ENCODE measurements at places on chromosomes 7 and 10. TPM values are rescaled to one million over a fixed set of nuclear protein-coding genes. Genes with fewer than 3 reads are reported as not detected.

DNA sequence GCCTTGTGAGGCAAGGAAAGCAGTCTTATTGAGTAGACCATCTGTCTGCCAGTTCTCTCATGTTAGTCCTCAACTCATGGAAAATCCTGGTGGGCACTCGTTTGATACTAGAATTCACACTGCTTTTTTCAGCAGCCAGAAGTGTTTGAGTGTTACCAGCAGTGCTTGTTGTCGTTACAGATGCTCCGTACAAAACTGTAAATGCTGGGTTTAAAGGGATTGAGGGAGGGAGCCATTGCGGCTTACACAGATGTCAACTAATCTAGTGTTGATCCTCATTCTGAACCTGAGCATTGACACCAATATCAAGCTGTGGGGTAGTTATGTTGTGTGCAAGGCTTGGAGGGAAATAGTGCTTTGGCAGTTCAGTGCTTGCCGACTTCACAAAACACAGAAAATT, 348.6 kb downstream of the AUTS2 start:
- H3K27ac ChIP-seq = no peak overlapping the region
- H3K36me3 ChIP-seq = no peaks in the 10 kb centered on the region
- no peaks in the 10 kb centered on the region for H3K4me1 ChIP-seq
- no peak overlapping the region for H3K4me3 ChIP-seq

- no peak overlapping the region for H3K4me3 ChIP-seq
- no peak for DNase-seq
- H3K27ac ChIP-seq = no peak overlapping the region
- H3K36me3 ChIP-seq = no peaks in the 10 kb centered on the region
These were observed 70.3 kb downstream of the ABI1 start for GRCh38 chr10:26790221-26790995.

GRCh38 chr7:122886357-122887081, at the start of gene CADPS2:
CADPS2 (minus strand) TSS chr7:122886460; CDS start chr7:122886337, 123 bp downstream.
- peak; percentile 91 for DNase-seq
- peaks cover 6% of the 10 kb centered on the region for H3K4me1 ChIP-seq

GRCh38 chr7:134996097-134996550, 9.8 kb downstream of the AGBL3 start:
- DNase-seq = peak; percentile 39
- H3K27ac ChIP-seq = no peak overlapping the region
- H3K4me3 ChIP-seq = no peak overlapping the region
- no peaks in the 10 kb centered on the region for H3K27me3 ChIP-seq

- no peaks in the 10 kb centered on the region for H3K36me3 ChIP-seq
- peak; percentile 23 for DNase-seq
- H3K27ac ChIP-seq = no peak overlapping the region
- H3K4me3 ChIP-seq = no peak overlapping the region
These were observed 628.7 kb upstream of the SEMA3D start for GRCh38 chr7:85815526-85815925.

DNA sequence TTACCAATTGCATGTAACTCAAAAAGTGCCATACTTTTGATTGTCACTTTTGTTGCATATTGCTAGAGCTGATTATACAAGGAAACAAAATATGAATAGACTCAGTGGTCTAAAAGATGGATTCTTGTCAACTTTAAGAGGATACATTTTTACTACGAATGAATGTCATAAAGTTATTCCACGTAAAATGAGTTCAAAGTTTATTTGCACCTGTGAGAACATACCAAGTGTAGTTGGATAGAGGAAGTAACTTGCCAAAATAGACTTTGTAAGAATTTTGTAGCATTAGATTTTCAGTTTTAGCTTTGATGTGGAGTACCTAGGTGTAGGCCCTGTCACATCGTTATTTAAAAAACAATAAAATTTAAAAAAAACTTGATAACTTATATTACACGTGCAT, 106.2 kb downstream of the PHF14 start:
- no peak overlapping the region for H3K4me3 ChIP-seq
- H3K27me3 ChIP-seq = no peaks in the 10 kb centered on the region
- H3K4me1 ChIP-seq = no peaks in the 10 kb centered on the region
- H3K36me3 ChIP-seq = peaks cover 6% of the 10 kb centered on the region

GRCh38 chr10:15043674-15044073, at the start of gene OLAH:
OLAH (plus strand) TSS chr10:15043943; CDS start chr10:15047289, 3,346 bp downstream.
- no peak within 1 kb of the TSS for H3K4me3 ChIP-seq
- H3K36me3 ChIP-seq = no peaks in the 10 kb centered on the region
- no peak within 1 kb of the TSS for H3K27ac ChIP-seq
- DNase-seq = no peak

DNA sequence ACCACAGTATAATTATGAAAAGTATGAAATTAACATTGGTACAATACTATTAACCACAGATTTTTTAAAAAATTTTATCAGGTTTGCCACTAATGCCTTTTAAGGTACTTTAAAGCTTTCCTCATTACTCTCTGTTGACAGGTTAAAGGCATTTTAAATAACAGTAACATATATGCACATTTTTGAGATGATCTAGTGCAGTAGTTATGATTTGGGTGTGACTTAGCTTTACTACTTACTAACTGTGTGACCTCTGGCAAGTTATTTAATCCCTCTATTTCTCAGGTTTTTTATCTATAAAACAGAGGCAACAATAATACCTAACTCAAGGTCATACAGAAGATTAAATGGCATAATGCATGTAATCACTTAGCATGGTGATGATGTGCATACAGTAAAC, 94.8 kb downstream of the NT5C2 start:
- H3K36me3 ChIP-seq = peaks cover 39% of the 10 kb centered on the region
- no peak overlapping the region for H3K27ac ChIP-seq
- H3K4me3 ChIP-seq = no peak overlapping the region
- H3K4me1 ChIP-seq = no peaks in the 10 kb centered on the region

- no peaks in the 10 kb centered on the region for H3K27me3 ChIP-seq
- no peak overlapping the region for H3K27ac ChIP-seq
- H3K36me3 ChIP-seq = no peaks in the 10 kb centered on the region
- no peak overlapping the region for H3K4me3 ChIP-seq
These were observed 14.2 kb upstream of the SVIL start for GRCh38 chr10:29648983-29649268.

DNA sequence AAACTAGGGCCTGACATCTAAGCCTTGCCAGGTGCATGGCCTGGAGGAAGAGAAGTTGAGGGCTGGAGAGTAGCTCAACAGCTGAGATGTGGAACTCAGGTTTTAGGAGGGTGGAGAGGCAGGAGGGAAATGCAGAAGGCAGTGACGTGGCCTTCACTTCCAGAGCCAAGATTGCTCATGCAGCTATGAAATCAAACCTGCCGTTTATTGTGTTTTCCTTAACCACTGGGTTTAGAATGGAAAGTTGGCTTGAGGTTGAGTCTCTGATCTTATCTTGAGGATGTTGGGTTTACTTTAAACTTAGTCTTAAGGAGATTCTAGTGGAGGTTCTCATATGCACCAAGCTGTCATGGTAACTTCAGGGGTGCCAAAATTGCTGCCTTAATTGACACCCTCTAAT, 178.6 kb downstream of the SORCS3 start:
- DNase-seq = no peak
- H3K27me3 ChIP-seq = no peaks in the 10 kb centered on the region
- H3K27ac ChIP-seq = no peak overlapping the region
- no peaks in the 10 kb centered on the region for H3K4me1 ChIP-seq
- no peaks in the 10 kb centered on the region for H3K36me3 ChIP-seq

- H3K27ac ChIP-seq = no peak overlapping the region
- no peak for DNase-seq
- no peaks in the 10 kb centered on the region for H3K36me3 ChIP-seq
- H3K4me1 ChIP-seq = peaks cover 12% of the 10 kb centered on the region
- no peaks in the 10 kb centered on the region for H3K27me3 ChIP-seq
These were observed 189.3 kb downstream of the PRPF18 start for GRCh38 chr10:13775786-13776775.

- no peaks in the 10 kb centered on the region for H3K4me1 ChIP-seq
- H3K4me3 ChIP-seq = no peak overlapping the region
- DNase-seq = no peak
- no peaks in the 10 kb centered on the region for H3K36me3 ChIP-seq
- H3K27me3 ChIP-seq = no peaks in the 10 kb centered on the region
These were observed 124.4 kb downstream of the AMPH start for GRCh38 chr7:38506756-38507155.

DNA sequence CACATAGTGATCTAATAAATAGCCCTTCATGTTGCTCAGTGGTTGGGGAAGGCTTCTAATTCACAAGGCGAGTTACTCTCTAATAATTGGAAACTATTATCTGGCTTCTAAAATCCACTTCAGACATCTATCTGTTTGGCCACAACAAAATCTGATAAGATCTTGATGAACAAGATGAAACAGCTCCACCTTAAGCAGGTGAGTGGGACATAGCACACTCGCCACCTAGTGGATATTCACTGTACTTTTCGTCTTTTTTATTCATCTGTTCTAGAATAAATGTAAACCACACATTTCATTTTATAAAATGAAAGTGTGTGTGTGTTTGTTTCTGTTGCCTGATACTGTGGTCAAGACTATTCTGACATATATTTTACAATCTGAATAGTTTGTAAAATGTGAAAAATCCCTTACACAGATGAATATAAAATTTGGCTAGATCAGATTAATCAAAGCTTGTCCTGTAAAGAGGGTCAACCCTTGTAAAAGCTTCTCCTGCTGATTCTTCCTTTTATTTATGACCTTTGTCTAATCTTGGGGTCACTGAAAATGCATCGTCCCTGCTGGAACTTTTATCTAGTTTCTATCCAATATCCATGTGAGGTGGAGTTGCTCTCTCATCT, 26.5 kb upstream of the CNTNAP2 start:
- H3K27ac ChIP-seq = no peak overlapping the region
- no peak overlapping the region for H3K4me3 ChIP-seq
- no peaks in the 10 kb centered on the region for H3K36me3 ChIP-seq
- peak; percentile 11 for DNase-seq

GRCh38 chr7:24857623-24858022, 100.4 kb upstream of the GSDME start:
- H3K4me3 ChIP-seq = no peak overlapping the region
- no peaks in the 10 kb centered on the region for H3K4me1 ChIP-seq
- no peaks in the 10 kb centered on the region for H3K27me3 ChIP-seq
- no peak overlapping the region for H3K27ac ChIP-seq

- H3K36me3 ChIP-seq = no peaks in the 10 kb centered on the region
- no peak overlapping the region for H3K4me3 ChIP-seq
- DNase-seq = no peak
- H3K27me3 ChIP-seq = peaks cover 3% of the 10 kb centered on the region
- H3K27ac ChIP-seq = no peak overlapping the region
These were observed 3.9 kb upstream of the IQUB start for GRCh38 chr7:123538189-123538714.

DNA sequence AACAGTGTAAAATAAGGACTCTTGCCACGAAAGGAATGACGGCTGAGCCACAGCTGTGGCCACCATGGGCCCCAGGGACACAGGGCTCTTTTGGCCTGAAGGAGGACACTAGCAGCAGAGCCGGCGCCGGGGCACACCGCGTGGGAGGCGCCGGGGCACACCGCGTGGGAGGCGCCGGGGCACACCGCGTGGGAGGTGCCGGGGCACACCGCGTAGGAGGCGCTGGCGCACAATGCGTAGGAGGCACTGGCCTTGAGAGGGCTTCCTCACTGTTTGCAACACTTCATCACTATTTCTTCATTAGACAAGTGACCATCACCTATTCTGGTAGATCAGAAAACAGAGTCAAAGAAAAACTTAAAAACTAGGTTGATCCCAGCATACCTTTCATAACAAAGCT, 23.4 kb downstream of the ESYT2 start:
- H3K27ac ChIP-seq = no peak overlapping the region
- no peaks in the 10 kb centered on the region for H3K27me3 ChIP-seq
- peaks cover 4% of the 10 kb centered on the region for H3K36me3 ChIP-seq
- no peak overlapping the region for H3K4me3 ChIP-seq
- H3K4me1 ChIP-seq = no peaks in the 10 kb centered on the region
- no peak for DNase-seq

- DNase-seq = no peak
- H3K4me1 ChIP-seq = peaks cover 10% of the 10 kb centered on the region
- no peak overlapping the region for H3K27ac ChIP-seq
- H3K4me3 ChIP-seq = no peak overlapping the region
- peaks cover 3% of the 10 kb centered on the region for H3K27me3 ChIP-seq
- no peaks in the 10 kb centered on the region for H3K36me3 ChIP-seq
These were observed 192.2 kb upstream of the SVIL start for GRCh38 chr10:29826801-29827450.

DNA sequence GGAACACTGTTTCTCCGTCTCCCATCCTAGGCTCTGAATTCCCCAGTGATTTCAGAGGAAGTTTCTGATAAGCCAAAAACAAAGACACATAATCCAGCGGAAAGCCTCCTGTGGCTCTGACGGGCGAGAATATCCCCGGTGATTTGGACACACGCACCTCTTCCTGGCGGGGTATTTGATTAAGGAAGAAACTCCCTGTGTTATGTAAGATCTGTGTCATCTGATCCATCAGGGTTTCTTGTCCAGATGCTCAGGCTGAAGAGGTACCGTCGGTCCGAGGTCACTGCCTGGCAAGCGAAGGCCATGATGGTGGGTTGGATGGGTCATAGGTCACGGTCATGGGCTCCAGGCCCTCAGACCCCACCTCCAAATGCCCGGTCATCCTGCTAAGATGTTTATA, 39.6 kb upstream of the DNAJB6 start:
- H3K4me1 ChIP-seq = peaks cover 16% of the 10 kb centered on the region
- H3K36me3 ChIP-seq = no peaks in the 10 kb centered on the region
- no peak overlapping the region for H3K4me3 ChIP-seq

AEBP1 gene
- total RNA-seq = 74.0 TPM

VPS26A gene
- 20.3 TPM for total RNA-seq

OR2A12 gene
- not detected for total RNA-seq

UTF1 gene
- total RNA-seq = not detected

FGL2 gene
- 21.7 TPM for total RNA-seq

DAGLB gene
- total RNA-seq = 10.6 TPM

NPTX2 gene
- total RNA-seq = 7.3 TPM

CLDN3 gene
- total RNA-seq = 0.13 TPM

ASZ1 gene
- total RNA-seq = not detected

PRSS1 gene
- total RNA-seq = not detected

EBLN1 gene
- 0.09 TPM for total RNA-seq

C7orf33 gene
- total RNA-seq = 0.27 TPM
